Caki2 (cell line): ENCODE measurements at places on chromosomes 13 and 19.

DNA sequence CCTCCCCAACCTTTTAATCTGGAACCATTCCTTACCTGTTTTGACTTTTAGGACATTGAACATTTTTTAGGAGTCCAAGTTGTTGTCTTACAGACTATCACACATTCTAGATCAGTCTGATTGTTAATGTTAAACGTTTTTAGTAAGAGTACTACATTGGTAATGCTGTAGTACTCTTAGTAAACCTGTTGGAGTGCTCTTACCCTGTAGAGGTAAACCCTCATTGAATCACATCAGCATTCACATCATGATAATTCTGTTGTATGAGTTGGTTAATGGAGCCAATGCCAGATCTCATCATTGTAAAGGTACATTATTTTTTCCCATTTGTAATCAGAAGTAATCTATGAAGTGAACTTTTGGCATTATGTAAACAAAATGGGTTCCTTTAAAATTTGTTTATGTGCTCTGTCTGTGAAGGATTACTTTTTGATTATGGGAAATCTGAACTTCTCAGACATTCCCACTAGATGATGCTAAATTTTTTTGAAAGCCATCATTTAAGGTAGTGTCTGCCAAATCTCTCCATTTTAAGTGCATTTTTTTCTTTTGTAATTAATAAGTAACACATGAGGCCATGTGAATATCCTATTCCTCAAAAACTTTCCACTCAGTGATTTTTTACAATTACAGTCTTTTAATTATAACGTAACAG is 55.2 kb downstream of the VWA8 start:
- DNase-seq = peak; percentile 25

DNA sequence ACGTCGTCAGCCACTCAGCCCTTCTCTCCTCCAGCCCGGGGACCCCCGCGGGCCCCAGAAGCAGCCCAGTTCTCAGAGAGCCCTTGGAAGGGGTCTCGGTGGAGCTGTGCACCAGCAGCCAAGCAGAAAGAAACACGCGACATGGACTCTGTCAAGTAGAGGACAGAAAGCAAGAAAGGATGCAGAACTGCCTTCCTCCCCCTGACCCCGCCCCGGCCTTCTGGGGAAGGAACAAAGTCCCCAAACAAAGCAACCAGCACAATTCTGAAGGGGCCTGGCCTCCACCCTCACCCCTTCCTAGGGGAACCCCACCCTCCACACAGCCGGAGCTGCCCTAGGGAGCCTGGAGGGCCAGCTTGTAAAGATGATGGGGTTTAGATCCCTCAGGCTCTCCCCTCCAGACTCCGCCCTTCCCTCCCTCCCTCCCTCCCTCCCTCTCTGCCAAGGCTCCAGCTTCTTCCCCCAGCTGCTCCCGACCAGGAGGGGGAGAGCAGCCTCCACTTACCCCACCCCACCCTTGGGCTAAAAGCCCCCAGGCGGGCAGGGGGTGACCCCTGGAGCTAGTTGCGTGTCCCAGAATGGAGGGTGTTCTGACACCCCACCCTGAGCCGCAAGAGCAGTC is 7.8 kb downstream of the LYL1 start:
- DNase-seq = no peak

- peak; percentile 82 for DNase-seq
These were observed 10.6 kb upstream of the MADCAM1 start for GRCh38 chr19:485583-486236.

DNA sequence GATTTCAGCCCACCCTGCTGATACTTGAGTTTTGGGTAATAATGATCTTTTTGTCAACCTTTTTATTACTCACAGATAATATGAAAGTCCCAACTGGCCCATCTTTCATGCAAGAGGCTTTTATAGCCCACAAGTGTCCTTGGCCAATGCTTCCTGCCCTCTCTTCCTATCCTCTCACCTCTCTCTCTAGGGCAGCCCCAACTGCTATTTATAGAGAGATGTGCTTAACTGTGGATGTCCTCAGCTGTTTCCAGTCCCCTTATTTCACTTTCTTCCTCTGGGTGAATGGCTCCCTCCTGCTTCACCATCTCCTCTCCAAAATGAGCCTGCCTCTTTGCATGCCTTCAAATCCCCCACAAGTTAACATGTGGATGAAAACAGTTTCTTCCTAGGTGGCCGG is 27.4 kb downstream of the ARHGEF7 start:
- DNase-seq = no peak

- DNase-seq = peak; percentile 51
These were observed 19.9 kb upstream of the FBXO27 start for GRCh38 chr19:39052243-39052746.

GRCh38 chr19:38838986-38839761 is 7.6 kb upstream of the ECH1 start:
- no peak for DNase-seq

GRCh38 chr13:47896111-47896510 is 105.0 kb downstream of the SUCLA2 start:
- DNase-seq = no peak

DNA sequence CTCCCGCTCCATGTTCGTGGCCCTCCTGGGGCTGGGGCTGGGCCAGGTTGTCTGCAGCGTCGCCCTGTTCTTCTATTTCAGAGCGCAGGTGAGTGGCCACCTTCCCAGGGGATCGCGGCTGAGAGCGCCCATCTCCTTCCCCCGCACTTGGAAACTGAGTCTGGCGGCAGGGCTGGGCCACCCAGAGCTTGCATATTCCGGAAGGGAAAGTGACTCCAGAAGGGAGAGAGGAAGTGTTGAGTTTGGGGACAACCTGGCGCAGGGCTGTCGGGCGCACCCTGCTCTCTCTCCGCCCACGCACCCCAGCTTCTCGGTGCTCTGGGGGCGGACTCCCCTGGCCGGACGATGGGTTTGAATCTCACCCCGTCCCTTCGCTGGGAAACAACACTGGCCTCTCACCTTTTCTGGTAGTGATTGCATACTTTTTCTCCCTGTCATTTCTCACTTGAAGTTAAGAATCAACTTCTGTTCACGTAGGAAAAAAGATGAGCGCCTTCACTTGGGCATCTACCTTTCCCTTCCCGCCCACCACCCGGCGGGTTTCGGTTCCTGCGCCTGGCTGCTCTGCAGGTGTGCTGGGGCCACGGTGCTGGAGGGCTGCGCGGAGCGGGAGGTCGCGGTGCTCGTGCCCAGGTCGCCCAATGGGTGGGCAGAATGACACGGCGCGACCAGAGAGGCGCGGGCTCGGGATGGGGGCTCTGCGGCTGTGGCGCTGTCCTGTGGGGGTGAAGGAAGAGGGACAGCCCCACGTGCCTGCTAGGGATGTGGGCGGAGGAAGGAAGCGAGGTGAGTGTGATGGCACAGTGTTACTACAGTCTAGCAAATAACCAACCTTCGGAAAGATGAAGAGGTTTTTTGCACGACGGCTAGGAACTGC is 721 bp downstream of the TNFSF11 start:
- no peak for DNase-seq

- DNase-seq = no peak
These were observed 8.5 kb upstream of the CEACAM5 start for GRCh38 chr19:41699968-41700323.

GRCh38 chr19:44824761-44825160 is 15.9 kb downstream of the BCAM start:
- no peak for DNase-seq
